ENCODE measurements at places on chromosomes 1 and 21.

GRCh38 chr1:109316506-109316905, 9.7 kb upstream of the MYBPHL start:
- no peak for DNase-seq

DNA sequence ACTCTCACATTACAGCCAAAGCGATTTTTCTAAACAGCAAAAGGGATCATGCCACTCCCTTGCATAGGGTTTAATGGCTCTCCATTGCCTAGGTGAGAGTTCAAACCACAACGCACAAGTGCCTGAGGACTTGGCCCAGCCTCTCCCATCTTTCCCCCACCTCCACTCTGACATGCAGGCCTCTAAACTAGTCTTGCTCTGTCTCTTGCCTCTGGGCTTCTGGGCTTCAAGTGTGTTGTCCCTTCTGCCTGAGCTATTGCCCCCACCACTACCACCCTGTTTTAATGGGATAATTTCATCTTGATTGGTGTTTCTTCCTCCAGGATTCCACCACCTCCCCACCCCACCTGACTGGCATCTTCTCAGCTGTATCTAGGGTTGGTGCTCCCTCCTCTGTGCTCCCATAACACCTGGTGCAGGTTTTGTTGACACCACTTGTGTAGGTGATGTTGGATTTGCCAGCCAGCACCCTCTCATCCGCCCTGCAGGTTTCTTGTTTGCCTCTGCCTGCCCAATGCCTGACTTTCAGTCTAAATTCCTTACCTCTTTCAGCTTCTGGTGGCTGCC, 2.7 kb upstream of the ZBTB21 start:
- DNase-seq, result no peak

DNA sequence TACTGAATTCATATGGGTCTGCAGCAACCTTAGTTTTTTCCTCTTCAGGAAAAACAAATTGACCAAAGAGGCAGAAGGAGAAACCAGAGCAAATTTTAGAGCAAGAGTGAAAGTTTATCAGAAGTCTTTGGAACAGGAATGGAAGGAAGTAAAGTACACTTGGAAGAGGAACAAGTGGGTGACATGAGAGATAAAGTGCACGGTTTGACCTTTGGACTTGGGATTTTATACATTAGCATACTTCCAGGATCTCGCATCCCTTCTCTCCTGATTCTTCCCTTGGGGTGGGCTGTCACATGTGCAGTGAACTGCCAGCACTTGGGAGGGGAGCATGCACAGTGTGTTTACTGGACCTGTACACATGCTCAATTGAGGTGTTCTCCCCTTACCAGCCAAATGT, 754.8 kb upstream of the ADAMTS5 start:
- no peak for DNase-seq

DNA sequence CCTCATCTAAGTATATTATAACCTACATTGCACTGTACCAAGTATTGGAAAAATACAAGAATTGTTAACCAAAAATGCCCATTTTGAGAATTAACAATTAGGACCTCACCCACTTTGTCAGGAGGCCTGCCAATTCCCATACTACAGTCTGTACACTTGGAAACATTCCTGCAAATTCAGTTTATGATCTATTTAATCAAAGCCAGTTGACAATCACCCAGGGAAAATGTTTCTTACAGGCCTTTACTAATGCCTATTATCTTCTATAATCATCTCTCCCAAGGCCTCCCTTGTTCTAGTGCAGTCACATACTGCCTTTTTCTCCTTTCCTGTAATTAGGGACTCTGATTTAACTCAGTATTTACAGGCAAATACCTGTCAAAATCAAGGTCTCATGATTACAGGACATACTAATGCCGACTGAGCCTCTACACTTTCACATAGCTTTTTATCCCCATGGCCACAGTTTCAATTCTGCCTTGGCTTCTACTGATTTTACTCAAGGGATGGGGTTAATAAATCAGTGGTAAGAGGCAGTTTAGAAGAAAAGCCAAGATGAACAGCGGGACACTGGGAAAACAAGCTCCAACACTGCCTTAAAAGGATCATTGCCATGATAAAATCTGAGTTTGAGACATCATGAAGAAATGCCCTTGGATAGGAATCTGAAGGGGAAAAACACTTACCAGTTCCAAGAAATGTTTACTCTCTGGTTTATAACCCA, 338.7 kb downstream of the VAV3 start:
- no peak for DNase-seq

- no peak for DNase-seq
Observed at GRCh38 chr1:239731082-239731748, 344.8 kb downstream of the CHRM3 start.

DNA sequence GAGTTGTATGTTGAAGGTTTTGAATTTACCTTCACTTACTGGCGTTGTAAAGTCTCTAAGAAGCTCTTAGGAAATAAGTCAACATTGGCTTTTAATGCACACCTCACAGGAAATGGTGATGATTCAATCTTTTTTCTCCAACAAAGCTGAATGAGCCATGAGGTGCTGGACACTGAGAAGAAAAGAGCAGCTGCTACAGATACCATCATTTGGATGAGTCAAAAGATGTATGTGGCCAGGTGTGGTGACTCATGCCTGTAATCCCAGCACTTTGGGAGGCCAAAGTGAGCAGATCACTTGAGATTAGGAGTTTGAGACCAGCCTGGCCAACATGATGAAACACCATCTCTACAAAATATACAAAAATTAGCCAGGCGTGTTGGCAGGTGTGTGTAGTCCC, 3.3 kb upstream of the IL23R start:
- DNase-seq, result no peak

- peak; percentile 46 for DNase-seq
Observed at GRCh38 chr21:42406201-42406621, 2.5 kb downstream of the UBASH3A start.

DNA sequence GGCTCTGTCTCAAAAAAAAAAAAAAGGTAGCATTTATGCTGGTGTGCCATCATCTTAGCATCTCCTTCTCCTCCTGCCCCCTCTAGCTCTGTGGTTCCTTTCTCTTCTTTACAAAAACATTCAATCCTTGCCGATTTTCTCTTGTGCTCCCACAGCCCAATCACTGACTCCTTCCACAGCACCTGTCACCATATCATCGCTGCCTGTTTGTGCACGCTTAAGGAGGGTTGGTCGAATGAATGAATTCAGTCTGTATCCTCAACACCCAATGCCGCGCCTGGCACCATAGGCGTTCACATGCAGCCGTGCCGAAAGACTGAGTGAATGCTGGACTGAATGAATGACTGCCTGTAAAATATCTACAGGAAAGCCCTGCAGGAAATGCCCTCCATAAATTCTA, 7.9 kb downstream of the RNU5D-1 start:
- DNase-seq, result peak; percentile 21

DNA sequence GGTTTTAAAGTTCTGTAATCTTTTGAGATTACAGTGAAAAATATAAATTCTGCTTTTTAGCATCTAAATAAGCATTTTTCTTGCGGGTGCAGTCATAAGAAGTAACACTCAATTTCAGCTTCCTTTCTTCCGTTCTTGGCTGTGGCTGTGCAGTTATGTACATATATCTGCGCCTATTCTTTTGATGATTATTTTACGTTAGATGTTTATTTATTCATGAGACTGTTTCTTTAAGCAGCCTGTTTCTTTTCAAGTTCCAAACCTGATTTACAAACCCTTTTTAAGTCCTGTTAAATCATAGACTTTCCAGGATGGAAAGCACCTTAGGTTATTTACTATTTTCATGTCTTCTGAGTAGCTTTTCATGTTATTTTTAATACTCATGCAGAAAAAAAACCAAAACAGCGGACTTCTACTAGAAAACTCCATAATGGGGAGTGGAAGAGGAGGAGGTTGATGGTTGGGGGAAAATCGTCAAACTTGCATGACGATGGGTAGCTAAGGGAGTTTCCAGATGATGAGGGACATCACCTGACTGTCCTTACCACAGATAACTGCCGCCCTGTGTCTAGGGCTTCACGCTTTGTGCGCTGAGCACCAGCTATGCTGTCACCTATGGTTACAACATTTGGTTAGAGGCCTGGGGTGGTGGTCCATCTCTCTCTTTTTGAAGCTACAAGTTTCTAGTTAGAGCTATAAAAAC, 2.6 kb downstream of the PRDM2 start:
- peak; percentile 24 for DNase-seq

GRCh38 chr21:43034826-43035225, 40.8 kb downstream of the CBS start:
- no peak for DNase-seq

DNA sequence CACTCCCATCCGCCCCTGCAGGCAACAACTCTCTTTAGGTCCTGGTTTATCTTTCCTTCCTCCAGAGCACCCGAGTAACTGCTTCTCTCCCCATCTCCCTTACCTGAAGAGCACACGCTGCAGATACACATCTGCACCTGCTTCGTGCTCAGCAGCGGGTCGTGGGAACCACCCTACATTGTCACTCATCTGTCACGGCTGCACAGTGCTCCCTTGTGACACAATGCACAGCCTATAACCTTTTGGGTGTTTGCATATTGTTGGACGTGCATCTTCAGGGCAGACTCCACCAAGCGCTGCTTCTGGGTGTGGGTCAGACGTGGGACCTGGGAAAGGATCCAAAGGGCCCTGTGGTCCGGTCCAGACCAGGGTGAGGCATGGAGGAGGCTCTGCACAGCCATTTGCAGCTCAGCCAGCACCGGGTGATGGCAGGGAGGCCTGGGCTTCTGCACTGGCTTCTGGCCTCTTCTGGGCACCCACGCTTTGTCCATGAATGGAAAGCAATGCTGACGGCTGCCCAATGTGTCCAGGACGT, 42.5 kb downstream of the WDR4 start:
- no peak for DNase-seq

GRCh38 chr1:14740016-14740415, 141.5 kb downstream of the KAZN start:
- DNase-seq, result no peak

DNA sequence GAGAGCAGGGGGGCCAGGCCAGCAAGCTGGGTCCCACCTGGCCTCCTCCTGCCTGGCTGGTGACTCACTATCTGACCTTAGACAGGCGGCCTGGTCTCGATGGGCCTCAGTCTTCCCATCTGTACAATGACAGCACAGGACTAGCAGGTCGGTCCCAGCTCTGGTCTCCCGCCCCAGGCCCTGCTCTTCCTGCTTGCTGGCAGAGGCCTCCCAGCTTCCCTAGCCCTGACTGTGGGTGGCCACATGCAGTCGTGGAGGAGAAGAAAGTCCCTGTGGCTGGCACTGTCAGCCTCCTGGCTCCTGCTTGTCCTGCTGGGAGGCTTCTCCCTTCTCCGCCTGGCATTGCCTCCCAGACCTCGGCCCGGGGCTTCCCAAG, 817 bp downstream of the EXTL1 start:
- DNase-seq, result no peak

DNA sequence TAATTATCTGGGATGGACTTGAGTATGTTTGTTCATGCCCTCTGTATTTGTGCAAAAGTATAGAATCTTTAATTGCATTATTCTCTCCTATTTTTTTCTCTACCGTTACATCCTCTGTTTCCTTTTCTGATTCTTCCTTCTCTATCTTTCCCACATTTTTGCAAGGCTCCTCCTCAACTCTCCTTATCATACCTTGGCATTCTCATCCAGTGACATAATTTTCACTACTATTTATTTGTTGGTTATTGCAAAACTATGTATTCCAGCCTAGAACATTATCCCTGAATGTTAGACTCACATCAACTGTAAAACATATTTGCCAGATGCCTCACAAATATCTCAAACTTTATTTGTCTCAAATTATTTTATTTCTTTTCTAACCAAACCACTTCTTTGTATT, 381.9 kb downstream of the COL11A1 start:
- DNase-seq, result no peak

DNA sequence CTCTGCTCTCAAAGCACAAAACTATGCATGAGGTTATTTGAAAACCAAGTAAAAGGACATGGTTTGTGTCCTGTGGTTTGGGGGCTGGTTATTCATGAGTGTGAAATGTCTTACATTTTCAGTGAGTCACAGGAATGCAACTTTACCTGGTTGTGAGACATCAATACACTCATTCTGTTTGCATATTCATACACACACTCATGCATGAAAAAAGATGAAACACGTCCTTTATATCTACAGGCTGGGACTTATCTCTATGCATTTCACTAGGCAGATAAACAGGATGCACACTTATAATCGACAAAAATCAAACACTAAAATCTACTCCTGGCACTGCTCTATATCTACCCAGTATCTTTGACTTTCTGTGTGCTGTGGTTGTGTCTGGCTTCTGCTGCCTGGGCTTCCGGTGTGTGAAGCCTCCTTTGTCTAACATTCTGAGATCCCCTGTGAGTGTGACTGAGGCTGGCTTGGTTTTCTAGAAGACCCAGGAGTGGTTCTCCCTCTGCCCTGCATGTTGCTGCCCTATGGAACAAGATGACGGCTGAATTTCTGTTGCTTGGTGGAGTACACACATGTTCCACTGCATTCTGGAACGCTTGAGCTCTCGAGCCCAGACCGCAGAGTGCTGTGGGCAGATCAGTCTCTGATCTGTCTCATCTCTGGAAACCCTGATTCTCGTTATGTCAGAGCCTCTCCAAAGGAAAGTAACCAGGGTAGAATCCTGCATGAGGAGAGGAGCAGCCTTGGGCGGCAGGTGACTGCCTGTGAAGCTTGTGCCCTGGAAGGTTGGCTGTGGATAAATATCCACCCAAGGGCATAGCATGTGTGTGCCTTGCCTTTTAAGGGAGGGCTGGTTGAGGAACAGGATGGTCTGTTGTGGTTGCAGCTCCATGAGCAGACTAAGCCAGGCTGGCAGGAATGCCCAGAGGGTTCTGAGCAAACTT, 19.7 kb upstream of the FASLG start:
- DNase-seq, result peak; percentile 63

DNA sequence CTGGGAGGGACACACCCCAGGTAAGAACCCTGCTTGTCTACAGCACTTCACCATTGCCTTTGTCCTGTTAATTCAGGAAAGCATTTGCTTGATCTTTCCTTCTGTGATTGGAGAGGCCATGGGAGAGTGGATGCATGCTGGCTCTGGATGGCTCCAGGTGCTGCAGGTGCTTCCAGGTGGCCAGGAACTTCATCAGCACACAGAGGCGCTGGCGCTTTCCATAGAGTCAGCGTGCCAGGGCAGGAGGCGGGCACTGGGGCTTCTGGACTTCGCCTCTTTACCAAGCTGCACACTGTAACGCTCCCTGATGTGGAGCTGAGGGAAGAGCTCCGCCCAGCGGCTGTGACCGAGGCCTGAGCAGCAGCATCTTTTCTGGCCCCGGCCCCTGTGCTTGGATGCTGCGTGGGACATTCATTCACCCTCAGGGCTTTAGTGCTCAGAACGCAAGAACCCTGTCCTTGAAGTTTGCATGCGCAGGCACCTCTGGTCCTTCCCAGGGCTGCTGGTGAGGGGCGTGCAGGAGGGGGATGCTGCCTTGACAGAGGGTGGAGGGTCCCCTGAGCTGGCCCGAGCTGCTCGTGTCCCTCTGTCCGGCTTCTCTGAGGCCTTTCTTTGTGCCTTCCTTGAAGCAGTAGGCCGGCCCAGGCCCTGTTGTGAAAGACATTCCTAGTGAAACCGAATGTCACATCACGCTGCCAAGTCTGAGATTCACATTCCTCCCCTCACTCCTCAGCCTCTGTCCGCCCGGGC, 1.6 kb upstream of the MX2 start:
- no peak for DNase-seq

All from stimulated activated CD4-positive, alpha-beta T cell treated with anti-CD3 and anti-CD28 coated beads, Interleukin-12 subunit alpha, Interleukin-12 subunit beta, amount 100 ng/mL, for 4 hours (primary cell).